ENCODE measurements at places on chromosomes 5 and 9. TPM values are rescaled to one million over a fixed set of nuclear protein-coding genes. Genes with fewer than 3 reads are reported as not detected.
A peak's percentile ranks its signal among the peaks of the same experiment; 100 is the strongest.

GRCh38 chr9:89885156-89885555 lies 280.3 kb downstream of the GADD45G start:
- no peak for DNase-seq

PCDHA5 gene
- 0.10 TPM for total RNA-seq

ANGPTL2 gene
- 0.17 TPM for total RNA-seq

- no peak for DNase-seq
Measured at GRCh38 chr5:126433701-126434100, 10.5 kb downstream of the GRAMD2B start.

DNA sequence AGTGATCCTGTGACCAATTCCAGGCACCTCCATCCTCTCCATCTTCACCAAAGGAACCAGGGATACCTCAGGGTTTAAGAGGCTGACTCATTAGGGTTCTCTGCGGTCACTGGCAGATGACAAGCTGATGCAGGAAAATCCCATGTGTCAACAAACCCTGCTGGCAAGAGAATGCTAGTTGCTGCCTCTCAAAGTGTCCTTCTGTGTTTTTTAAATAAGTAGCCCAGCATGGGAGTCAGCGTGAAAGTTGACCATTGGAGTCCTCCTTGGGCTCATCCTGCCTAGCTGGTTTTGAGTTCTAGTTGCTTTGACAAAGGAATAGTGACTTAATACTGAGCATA lies 200.2 kb downstream of the SLIT3 start:
- DNase-seq, result peak; percentile 97

DNM1 gene
- 20.6 TPM for total RNA-seq

RANBP6 gene
- 39.3 TPM for total RNA-seq

PCDHGA2 gene
- total RNA-seq, result 1.1 TPM
